ENCODE measurements at places on chromosomes 7 and 10.

- peak; percentile 80 for DNase-seq
Measured at GRCh38 chr10:58856508-58857240, 319.8 kb upstream of the PHYHIPL start.

DNA sequence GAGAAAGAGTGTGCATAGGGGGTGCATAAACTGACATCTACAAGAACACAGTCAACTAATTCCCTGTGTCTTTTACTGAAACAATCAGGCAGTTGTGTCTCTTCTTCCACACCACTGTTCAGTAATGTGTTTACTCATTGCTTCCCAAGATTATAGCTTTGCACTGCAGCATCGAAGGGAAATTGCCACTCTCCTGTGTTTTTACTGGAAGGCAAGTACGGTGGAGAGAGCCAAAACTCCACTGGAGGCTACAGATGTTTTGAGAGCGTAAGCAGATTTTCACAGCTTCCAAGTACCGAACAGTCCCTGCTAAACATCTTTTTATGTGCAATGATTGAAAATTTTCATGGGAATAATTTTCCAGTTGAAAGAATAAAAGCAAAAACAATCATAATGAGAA lies 510.5 kb upstream of the AKR1E2 start:
- no peak for DNase-seq

DNA sequence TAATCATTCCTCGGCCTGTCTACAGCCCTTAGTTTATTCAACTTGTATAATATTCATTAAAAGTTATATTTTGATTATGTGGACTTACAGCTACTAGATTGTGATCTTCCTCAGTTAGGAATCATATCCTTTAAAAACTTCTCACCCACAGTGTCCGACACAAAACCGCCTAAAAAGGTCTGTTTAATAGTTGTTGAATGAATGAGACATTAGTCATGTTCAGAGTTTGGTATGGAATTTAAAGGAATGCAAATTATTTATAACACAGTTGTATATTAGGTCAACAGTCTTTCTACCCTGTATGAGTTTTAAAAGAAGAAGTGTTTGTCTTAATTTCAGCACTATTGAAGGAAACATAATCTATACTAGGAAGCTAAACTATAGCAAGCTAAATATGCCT lies 390.0 kb downstream of the ARL4A start:
- DNase-seq = peak; percentile 40

GRCh38 chr7:26153241-26153822 lies 1.3 kb downstream of the NFE2L3 start:
- peak; percentile 29 for DNase-seq

GRCh38 chr10:11934262-11934661 lies 108.3 kb downstream of the UPF2 start:
- DNase-seq = no peak

GRCh38 chr7:28641752-28642545 lies 229.6 kb downstream of the CREB5 start:
- DNase-seq = no peak

Data from mesenchymal stem cell (in vitro differentiated cells and primary cell).